ENCODE measurements at places on chromosomes 2 and 18. TPM values are rescaled to one million over a fixed set of nuclear protein-coding genes. Genes with fewer than 3 reads are reported as not detected.

DNA sequence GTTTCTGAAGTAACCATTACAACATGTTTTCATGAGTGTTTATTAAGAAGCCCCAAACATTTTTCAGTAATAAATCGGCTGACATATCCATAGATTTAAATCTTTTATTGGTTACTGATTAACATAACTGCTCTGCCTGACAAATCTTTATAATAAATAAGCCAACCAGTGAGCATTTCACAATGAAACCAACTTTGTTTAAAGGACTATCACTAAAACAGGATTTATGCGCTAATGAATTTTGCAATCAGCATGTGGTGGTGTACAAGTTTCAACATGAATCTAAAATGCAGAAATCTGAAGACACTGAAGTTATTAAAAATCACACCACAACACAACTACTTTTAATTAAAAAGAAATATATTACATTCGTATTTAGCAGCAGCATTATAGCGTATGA lies 166.7 kb downstream of the MEIS1 start:
- DNase-seq = no peak

Gene DNER
- total RNA-seq = 84.8 TPM

DNA sequence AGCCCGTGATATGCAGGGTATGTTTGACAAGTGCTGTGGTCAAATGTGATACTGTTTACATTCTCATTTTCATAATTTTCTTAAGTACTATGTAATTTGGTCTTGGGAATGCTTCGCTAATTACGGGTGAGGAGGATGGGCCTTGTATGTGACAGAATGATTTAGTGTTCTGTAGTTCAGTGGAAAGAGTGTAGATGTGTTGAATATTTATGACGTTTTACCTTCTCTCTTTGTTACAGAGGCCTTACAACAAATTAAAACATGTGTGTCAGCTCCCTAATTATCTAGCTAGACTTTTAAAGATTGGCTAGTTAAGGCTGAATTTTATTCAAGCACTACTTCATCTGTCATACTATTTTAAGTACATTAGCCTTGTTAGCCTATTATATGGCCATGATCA lies 10.6 kb upstream of the CHRNA1 start:
- DNase-seq = no peak

Gene SCG2
- 0.26 TPM for total RNA-seq

Gene CERKL
- total RNA-seq = not detected

Gene BOLL
- not detected for total RNA-seq

DNA sequence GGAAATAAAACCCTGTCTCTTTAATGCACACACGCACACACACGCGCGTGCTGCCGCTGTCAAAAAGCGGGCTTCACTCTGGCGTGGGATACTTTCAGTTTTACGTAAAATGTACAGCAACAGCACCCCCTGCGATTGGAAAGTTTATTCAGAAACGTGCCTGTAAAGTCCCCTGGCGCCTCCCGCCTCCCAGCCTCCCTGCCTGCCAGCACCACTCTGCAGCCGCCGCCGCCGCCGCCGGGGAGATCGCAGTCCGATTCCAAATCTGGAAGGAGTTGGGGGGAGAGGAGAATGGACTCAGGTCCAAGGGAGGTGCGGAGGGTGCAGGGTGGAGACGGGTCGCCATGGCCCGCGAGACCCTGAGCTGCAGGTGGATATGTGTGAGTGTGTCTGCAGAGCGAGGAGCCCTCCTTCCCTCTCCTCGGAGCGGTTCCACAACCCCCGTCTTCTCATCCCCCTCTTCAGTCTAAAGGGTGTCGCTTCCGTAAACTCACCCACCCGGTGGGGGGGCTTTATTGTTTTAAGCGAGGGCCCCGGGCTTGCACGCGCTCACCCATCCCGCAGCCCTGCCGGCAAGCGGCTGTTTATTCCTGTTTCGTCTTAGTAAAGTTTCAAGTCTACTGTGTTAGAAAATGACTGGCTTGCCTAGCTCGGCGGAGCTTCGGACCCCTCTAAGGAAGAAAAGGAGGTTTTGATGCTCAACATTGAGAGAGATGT lies 1.8 kb upstream of the BCL11A start:
- peak; percentile 38 for DNase-seq

- peak; percentile 31 for DNase-seq
These were observed at the start of gene MCFD2 for GRCh38 chr2:46915281-46915810. Gene MCFD2, minus strand, starts transcription at chr2:46915806. Its CDS starts 6,635 bp downstream, at chr2:46909171.

All from MG63 (cell line).